ENCODE measurements at places on chromosomes 5 and 9.
A peak's percentile ranks its signal among the peaks of the same experiment; 100 is the strongest.

DNA sequence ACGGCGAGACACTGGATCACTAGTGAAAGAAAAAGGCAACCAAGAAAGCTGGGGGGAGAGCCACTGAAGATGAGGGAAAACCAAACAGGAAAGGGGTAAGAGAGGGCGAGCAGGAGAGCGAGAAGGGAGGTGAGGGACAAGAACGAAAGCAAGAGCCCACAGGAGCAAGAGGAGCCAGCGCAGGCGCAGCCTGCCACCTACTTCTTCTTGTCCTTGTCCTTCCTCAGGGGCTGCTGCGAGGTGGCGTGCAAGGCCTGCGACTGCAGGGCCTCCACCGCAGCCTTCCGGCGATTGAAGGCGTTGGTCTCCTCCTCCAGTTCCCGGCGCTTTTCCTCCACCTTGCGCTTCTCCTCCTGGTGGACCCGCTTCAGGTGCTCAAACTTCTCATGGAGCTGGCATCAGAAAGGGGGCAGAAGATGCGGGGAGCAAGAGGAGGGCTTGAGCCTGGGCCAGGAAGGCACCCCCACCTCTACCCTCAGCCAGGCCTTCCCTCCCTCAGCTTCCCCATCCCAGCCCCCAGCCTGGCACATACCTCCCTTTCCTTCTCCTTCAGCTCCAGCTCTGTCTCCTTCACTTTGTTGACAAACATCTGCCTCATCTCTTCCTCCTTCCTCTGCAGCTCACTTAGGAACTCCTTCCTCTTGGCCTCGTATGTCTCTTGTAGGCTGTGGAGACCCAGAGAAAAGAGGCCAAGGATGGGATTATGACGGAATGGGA is 13.5 kb downstream of the CCNI2 start:
- peak; percentile 8 for DNase-seq

DNA sequence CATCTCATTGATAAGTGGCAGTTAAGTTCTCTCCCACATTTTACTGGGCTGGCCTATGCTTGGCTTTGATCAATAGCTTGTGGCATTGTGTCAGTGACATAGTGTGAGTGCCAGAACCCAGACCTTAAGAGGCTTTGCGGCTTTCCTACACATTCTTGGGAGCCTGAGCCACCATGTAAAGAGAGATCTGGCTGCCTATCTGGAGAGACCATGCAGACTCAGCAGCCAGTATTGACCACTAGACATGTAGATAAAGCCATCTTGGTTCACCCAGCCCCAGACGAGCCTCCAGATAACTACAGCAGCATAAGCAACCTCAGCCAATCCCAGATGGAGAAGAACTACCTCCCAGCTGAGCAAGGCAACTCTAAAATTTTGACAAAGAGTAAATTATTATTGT is 28.6 kb downstream of the C9orf153 start:
- no peak for DNase-seq

GRCh38 chr9:131776473-131776872 is 36.6 kb upstream of the RAPGEF1 start:
- no peak for DNase-seq

GRCh38 chr5:22431840-22432239 is 421.3 kb downstream of the CDH12 start:
- DNase-seq, result no peak

GRCh38 chr5:171129308-171129707 is 179.7 kb upstream of the TLX3 start:
- DNase-seq, result no peak

- DNase-seq, result peak; percentile 53
Observed at GRCh38 chr5:37838152-37838932, 1.5 kb downstream of the GDNF start.
